Muscle of back (tissue), 13 donors: ENCODE measurements at places on chromosomes 4 and X. TPM values are rescaled to one million over a fixed set of nuclear protein-coding genes. Genes with fewer than 3 reads are reported as not detected.

Gene TEX13B
- polyA plus RNA-seq = not detected

DNA sequence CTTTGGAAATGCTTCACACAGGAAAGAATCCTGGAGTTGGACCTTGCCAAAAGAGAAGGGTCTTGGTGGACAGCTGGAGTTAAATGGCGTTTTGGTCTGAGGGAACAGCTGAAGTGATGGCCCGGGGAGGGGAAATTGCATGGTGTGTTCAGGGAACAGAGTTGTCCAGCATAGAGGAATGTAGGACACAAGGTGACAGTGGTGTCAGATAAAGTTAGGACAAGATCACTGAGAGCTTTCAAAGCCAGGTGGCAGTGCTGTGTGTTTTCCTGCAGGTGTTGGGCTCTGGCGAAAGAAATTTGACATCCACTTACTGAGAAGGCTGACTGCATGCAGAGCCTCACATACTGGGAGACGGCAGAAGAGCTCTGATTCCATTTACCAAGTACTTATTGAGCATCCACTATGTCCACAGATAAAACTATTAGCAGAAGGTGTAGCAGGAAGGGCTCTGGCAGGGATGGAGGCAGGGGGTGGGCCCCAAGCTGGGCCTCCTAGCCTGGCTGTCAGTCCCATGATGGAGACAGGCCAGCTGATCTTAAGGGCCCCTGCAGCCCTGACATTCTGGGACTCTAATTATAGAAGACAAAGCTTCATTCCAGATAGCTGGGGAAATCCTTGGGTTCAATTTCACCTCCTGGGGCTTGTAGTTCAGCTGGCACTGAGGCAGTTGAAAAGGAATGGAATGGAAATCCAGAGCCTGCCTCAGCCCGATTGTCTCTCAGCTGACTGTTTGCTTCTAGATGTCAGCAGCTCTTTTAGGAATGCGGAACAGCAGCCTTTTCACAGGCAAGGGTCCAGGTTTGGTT, 150.2 kb upstream of the MAMLD1 start:
- peak; percentile 53 for DNase-seq

Gene RGN
- polyA plus RNA-seq = 1.9 TPM

DNA sequence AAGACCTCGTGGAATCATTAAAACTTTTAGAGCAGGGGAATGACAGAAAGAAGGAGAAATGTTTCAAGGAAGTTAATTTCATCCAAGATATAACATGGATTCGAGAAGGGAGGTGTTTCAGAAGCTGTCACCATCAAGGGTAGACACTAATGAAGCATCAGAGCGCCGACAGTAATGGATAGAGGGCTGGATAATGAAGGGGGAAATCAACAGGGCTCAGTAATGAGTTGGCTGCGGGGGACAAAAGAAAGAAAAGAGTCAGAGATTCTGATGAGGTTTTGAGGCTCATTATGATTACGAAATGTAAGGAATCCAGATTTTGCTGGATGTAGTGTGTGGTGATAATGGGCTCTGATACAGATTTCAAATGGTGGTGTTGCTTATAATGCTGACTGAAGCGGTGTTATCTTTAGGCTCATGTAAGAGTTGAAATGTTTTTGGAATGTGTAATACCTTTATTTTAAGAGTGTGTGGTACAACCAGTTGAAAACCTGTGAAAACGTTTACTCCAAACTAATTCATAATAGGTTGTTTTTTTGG, 39.3 kb upstream of the TENM3 start:
- no peak for DNase-seq

- DNase-seq = no peak
Observed at GRCh38 chr4:23212558-23212957, 519.8 kb downstream of the GBA3 start.

Gene CXXC4
- 1.5 TPM for polyA plus RNA-seq

Gene CSAG3
- polyA plus RNA-seq = not detected

DNA sequence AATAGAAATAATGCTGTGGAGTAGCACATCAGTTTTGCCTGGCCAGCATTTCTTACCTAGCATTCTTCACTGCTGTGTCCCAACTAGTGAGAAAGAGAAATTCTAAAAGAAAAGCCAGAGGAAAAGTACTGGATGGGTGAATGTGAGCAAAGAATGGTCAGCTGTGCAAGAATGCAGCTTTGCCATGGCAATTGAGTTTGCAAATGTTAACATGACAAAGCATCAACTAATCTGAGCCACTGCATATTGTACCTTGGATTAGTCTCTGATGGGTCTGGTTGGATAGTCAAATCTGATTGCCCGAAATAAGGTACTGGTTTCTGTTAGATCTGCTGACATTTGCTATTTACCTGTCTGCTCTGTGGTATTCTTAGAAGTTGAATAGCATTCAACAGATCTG, 38.7 kb downstream of the ADD1 start:
- no peak for DNase-seq

DNA sequence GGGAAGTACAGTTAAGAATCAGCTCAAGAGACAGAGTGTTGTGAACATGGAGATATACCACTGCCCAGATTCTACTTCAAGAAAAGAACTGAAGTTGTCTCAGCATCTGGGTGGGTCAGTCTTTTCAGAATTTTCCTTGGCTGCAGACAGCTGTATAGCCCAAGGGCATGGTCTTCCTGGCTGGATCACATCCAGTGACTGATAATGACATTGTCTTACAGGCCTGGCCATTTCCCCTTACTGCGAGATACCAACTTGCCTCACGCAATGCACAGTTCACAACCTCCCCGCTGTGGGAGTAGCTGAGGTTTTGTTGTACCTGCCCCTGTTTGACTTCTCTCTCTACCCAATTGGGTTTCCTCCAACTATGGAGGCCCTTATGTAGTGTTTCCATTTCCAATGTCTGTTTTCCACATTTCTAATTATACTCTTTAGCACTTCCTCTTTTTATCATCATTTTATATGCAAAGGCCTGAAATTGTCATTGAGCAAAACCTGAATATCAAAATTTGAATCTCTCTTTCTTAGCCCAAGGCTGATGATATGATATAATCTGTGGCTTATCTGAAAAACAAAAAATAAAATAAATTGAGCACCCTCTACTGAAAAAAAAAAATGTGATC, 209.1 kb downstream of the NAF1 start:
- no peak for DNase-seq

- DNase-seq = peak; percentile 84
Observed at GRCh38 chrX:31423609-31424189, 351.9 kb upstream of the FTHL17 start.

- no peak for DNase-seq
Observed at GRCh38 chr4:59258002-59258401, 1942.1 kb upstream of the ADGRL3 start.

- no peak for DNase-seq
Observed at GRCh38 chr4:8502836-8503585, 62.4 kb downstream of the TRMT44 start.

DNA sequence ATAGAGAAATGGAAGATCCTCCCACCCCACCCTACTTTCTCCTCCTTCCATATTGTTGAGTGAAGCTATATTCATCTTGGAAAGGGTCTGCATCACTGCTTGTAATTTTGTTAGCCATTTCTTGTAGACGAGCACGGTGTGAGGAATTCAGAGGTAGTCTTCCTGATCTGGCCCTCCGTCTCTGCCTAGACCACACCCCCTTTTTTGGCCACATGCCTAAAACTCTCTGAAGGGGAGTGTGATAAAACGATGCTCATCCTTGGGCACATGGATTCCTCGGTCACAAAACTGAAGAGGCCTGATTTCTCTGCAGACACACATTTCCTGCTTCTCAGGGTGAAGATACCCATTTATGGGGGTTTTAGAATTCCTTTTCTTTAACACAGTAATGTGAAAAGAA, 182.8 kb downstream of the LARP7 start:
- no peak for DNase-seq

- DNase-seq = peak; percentile 6
Observed at GRCh38 chr4:129926936-129927335, 831.0 kb downstream of the C4orf33 start.

GRCh38 chr4:78776729-78777575, 802 bp downstream of the BMP2K start:
- peak; percentile 26 for DNase-seq

Gene ZNF718
- polyA plus RNA-seq = 9.4 TPM

- DNase-seq = no peak
Observed at GRCh38 chr4:168637872-168638756, 141.3 kb downstream of the PALLD start.
